Dermis blood vessel endothelial cell (primary cell): ENCODE measurements at places on chromosomes 13 and 19. TPM values are rescaled to one million over a fixed set of nuclear protein-coding genes. Genes with fewer than 3 reads are reported as not detected.

ABHD17A gene
- 111 and 142 TPM in 2 replicates for total RNA-seq

DNA sequence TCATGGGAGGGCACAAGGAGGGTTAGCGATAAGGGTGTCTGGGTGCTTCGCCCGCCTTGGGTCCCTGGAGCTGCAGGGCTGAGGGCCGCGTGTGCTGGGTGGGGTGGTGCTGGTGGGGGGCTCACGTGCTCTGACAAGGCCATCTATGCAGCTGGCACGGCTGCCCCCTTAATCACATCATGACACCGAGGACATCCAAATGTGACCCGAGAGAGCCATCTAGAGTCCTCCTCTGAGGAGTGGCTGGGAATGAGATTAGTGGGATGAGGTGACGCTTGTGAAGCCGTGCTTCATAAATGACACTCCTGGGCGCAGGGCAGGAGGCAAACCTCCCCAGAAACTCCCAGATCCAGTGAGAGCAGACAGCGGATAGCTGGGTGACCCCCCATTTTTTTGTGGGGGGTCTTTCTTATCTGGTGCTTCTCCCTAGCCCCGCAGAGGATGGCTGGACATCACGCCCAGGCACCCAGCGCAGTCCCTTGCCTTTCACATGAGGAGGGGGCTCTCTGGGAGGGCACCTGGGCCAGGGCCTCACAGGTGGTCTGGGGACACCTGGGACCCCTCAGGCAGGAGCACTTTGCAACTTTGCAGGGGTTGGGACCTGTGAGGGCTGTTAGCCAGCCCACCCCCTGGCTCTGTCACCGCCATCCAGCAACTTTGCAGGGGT is 6.6 kb downstream of the FZR1 start:
- DNase-seq = no peak

USHBP1 gene
- 48.6 and 75.9 TPM in 2 replicates for total RNA-seq

DNA sequence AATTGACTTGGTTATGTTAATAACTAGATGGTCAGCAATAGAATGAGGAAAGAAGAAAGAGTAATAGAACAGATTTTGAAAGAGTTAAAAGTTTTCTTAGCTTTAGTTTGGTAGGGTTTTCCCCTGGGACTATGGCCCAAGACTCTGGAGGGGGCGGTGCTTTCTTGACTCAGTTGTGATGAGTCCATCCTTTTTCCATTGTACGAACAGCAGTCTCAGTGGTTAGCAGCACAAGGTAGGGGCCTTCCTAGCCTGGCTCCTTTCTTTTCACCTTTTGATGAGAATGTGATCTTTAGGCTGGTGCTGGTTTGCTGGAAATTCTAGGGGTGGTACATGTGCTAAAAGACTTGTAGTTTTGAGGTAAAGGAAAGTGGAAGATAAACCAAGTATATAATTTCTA is 38.8 kb downstream of the ZNF506 start:
- no peak for DNase-seq
